ENCODE measurements at places on chromosomes 1 and 21.

- DNase-seq, result no peak
Observed at GRCh38 chr1:150262388-150263320, 5.1 kb downstream of the CA14 start.

DNA sequence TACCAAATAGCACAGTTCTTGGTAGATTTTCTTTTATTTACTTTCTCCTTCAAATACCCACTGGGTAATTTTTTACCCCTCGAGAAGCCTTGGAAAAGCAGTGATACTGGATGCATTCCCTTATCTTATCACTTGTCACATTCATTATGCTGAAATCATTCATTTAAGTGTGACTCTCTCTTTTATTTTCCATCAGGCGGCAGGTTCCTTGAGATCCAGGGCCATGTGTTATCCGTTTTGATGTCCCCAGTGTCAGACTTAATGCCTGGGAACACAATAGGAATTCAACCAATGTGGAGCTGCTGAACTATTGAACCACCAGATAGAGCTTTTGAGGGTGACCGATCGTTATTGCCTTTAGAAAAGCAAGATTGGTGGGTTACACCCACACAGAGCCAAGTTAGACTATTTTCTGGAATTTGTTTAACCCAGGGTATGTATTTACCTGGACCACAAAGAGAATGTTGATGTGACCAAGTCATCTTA lies 51.5 kb upstream of the ATP5PO start:
- DNase-seq, result no peak

- DNase-seq, result peak; percentile 63
Observed at GRCh38 chr1:223678841-223679240, 13.3 kb upstream of the CAPN8 start.

GRCh38 chr1:176669782-176670181 lies 206.8 kb downstream of the PAPPA2 start:
- no peak for DNase-seq

GRCh38 chr1:14369526-14370213 lies 228.8 kb upstream of the KAZN start:
- no peak for DNase-seq
